ENCODE measurements at places on chromosomes 1 and 21. TPM values are rescaled to one million over a fixed set of nuclear protein-coding genes. Genes with fewer than 3 reads are reported as not detected.

The TMEM59 gene
- total RNA-seq = 99.6 TPM

GRCh38 chr1:224061436-224061835 is 52.5 kb upstream of the FBXO28 start:
- no peak overlapping the region for H3K4me3 ChIP-seq
- H3K27ac ChIP-seq = no peak overlapping the region
- no peak for DNase-seq
- peaks cover 4% of the 10 kb centered on the region for H3K4me1 ChIP-seq

- no peak overlapping the region for H3K4me3 ChIP-seq
- H3K27me3 ChIP-seq = no peaks in the 10 kb centered on the region
- DNase-seq = peak; percentile 86
- no peak overlapping the region for H3K27ac ChIP-seq
Measured at GRCh38 chr1:167797015-167797414, 75.2 kb downstream of the MPZL1 start.

DNA sequence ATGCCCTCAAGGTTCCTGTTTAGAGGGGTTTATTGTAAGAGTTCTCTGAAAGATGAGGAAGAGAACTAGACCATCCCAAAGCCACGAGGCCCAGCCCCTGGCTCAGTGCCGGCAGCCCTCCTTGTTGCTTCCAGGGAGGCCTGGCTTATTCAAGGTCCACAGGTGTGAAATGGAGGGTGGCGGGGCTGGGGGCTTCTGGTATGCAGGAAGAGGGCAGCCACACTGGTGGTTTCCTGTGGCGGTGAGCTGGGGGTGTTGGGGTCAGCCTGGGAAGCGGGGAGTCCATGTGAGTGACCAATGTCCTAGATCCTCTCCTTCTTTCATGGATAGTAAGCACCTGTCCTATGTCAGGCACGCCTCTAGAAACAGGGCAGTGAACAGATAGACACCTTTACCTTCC is 138.2 kb downstream of the CAMTA1 start:
- H3K4me1 ChIP-seq = no peaks in the 10 kb centered on the region
- no peak for DNase-seq
- no peaks in the 10 kb centered on the region for H3K27me3 ChIP-seq
- H3K27ac ChIP-seq = no peak overlapping the region
- no peak overlapping the region for H3K4me3 ChIP-seq

DNA sequence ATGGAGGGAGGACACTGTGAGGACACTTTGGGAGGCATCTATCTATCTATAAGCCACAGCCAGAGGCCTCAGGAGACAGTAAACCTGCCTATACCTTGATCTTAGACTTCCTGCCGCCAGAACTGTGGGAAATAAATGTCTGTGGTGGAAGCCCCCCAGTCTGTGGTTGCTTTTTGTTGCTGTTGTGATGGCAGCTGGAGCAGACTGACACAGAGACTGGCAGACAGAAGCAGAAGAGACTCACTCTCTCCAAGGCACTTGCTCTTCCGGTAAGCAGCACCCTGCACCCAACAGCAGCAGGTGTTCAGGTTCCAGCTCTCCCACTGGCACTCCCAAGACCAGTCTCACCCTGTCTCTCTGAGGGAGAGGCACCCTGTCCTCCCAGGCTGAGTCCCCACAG is 297.6 kb downstream of the TTLL7 start:
- H3K27ac ChIP-seq = no peak overlapping the region
- no peak overlapping the region for H3K4me3 ChIP-seq
- DNase-seq = no peak
- peaks cover 24% of the 10 kb centered on the region for H3K27me3 ChIP-seq
- H3K4me1 ChIP-seq = no peaks in the 10 kb centered on the region
- H3K36me3 ChIP-seq = no peaks in the 10 kb centered on the region

Data from endodermal cell (in vitro differentiated cells).